ENCODE measurements at places on chromosomes 5 and 9. TPM values are rescaled to one million over a fixed set of nuclear protein-coding genes. Genes with fewer than 3 reads are reported as not detected.

FGFR4 gene
- total RNA-seq = 0.90 TPM

RETREG1 gene
- total RNA-seq = not detected

- peaks cover 18% of the 10 kb centered on the region for H3K4me1 ChIP-seq
- no peaks in the 10 kb centered on the region for H3K36me3 ChIP-seq
- no peak overlapping the region for H3K27ac ChIP-seq
Measured at GRCh38 chr5:140128376-140128775, 2.6 kb downstream of the IGIP start.

- DNase-seq = no peak
- no peaks in the 10 kb centered on the region for H3K36me3 ChIP-seq
- H3K4me3 ChIP-seq = no peak overlapping the region
- H3K27me3 ChIP-seq = peaks cover 5% of the 10 kb centered on the region
- H3K27ac ChIP-seq = no peak overlapping the region
- no peaks in the 10 kb centered on the region for H3K4me1 ChIP-seq
Measured at GRCh38 chr5:79794347-79794746, 104.7 kb downstream of the CMYA5 start.

GRCh38 chr9:78122631-78123030 lies 91.0 kb upstream of the GNAQ start:
- no peaks in the 10 kb centered on the region for H3K36me3 ChIP-seq
- no peak overlapping the region for H3K27ac ChIP-seq
- no peak overlapping the region for H3K4me3 ChIP-seq
- peaks cover 9% of the 10 kb centered on the region for H3K27me3 ChIP-seq
- no peaks in the 10 kb centered on the region for H3K4me1 ChIP-seq

ATP6V1G1 gene
- 80.3 TPM for total RNA-seq

- no peaks in the 10 kb centered on the region for H3K36me3 ChIP-seq
- peak; percentile 72 for DNase-seq
- no peak overlapping the region for H3K27ac ChIP-seq
- no peaks in the 10 kb centered on the region for H3K27me3 ChIP-seq
- no peak overlapping the region for H3K4me3 ChIP-seq
- H3K4me1 ChIP-seq = no peaks in the 10 kb centered on the region
Measured at GRCh38 chr9:76810377-76810957, 46.2 kb downstream of the PCA3 start.

GRCh38 chr9:68779558-68780379 lies 74.7 kb downstream of the PIP5K1B start:
- peak overlapping the region; percentile 92 for H3K4me3 ChIP-seq
- peak; percentile 92 for DNase-seq
- no peaks in the 10 kb centered on the region for H3K27me3 ChIP-seq
- no peaks in the 10 kb centered on the region for H3K36me3 ChIP-seq

DNA sequence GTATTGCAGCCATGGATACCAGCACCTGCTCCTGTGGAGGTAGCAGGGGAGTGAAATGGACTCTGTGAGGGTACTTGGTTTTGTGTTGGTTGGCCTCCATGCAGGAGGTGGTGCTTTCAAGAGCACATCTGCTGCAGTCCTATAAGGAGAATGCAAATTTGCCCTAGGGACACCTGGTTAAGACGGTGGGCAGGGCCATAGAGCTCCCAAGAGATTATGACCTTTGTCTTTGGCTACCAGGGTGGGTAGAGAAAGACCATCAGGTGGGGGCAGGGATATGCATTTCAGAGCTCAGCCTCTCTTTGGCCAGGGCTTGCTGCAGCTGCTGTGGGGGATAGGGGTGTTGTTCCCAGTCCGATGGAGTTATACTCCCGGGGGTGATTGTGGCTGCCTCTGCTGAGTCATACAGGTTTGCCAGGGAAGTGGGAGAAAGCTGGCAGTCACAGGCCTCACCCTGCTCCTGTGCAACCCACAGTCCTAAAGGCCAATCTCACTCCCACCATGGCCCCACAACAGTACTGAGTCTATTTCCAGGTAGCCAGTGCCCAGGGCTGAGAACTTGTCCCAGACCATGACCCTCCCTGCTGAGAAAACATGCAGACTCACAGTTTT lies 14.0 kb upstream of the PDLIM4 start:
- no peaks in the 10 kb centered on the region for H3K27me3 ChIP-seq
- H3K4me1 ChIP-seq = no peaks in the 10 kb centered on the region
- H3K27ac ChIP-seq = no peak overlapping the region
- DNase-seq = no peak

DNA sequence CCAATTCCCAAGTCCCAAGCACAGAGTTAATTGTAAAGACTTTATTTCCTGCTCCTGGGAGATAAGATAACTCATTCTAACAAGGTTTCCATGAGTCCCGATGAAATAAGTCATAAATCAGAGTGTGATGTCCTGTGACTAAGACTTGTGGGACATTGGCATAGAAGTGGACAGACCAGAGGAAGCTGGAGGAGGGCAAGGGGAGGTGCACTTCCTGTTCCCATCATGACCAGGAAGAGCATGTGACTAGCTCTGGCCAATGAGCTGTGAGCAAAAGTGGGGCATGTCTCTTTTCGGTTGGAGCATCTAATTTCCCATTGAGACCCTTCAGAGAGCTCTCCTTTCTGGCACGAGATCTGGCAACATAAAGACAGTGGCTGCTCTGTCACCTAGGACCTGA lies 100.4 kb downstream of the ZNF354C start:
- H3K27me3 ChIP-seq = no peaks in the 10 kb centered on the region
- H3K4me3 ChIP-seq = no peak overlapping the region
- peak; percentile 19 for DNase-seq
- H3K27ac ChIP-seq = no peak overlapping the region

- DNase-seq = peak; percentile 20
- peaks cover 12% of the 10 kb centered on the region for H3K36me3 ChIP-seq
- peak overlapping the region; percentile 1 for H3K27ac ChIP-seq
- H3K4me1 ChIP-seq = peaks cover 5% of the 10 kb centered on the region
Measured at GRCh38 chr9:135480071-135480939, 723 bp downstream of the PPP1R26 start.

DNA sequence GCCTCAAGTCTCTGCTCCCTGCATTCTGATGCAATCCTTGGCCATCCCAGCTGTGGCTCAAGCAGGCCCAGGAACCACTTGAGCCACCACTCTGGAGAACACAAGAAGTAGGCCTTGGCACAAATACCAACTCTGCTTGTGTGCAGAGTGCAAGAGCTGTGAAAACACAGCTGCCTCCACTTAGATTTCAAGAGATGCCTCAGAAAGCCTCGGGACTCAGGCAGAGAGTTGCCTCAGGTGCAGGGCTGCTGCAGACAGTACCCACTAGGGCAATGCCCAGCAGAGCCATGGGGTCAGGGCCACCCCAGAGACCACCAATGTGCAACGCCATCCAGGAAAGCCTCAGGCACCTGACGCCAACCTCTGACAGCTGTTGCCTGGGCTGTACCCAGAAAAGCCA lies 82.4 kb downstream of the FREM1 start:
- H3K4me3 ChIP-seq = no peak overlapping the region
- H3K27me3 ChIP-seq = no peaks in the 10 kb centered on the region
- no peak overlapping the region for H3K27ac ChIP-seq

DNA sequence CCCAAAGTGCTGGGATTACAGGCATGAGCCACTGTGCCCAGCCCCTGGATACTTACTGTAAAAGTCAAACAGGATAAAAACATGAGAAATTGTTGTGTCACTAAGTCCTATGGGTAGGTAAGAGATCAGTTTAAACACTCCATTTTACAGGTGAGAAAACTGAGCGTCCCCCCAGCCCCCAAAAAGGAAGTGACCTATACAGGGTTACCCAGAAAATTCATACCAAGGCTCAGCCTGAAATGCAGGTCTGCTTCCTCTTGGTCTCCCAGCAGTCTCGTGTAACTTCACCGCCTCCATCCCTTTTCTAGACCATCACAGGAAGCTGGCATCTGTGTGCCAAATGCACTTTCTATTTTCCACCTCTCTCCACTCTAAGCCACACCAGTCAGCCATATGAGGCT lies 57.2 kb downstream of the TMOD1 start:
- no peaks in the 10 kb centered on the region for H3K36me3 ChIP-seq
- H3K4me1 ChIP-seq = no peaks in the 10 kb centered on the region
- peaks cover 2% of the 10 kb centered on the region for H3K27me3 ChIP-seq

GRCh38 chr9:78439866-78440830 lies 143.2 kb downstream of the PSAT1 start:
- H3K4me3 ChIP-seq = no peak overlapping the region
- no peaks in the 10 kb centered on the region for H3K36me3 ChIP-seq
- H3K4me1 ChIP-seq = no peaks in the 10 kb centered on the region
- peaks cover 12% of the 10 kb centered on the region for H3K27me3 ChIP-seq
- H3K27ac ChIP-seq = no peak overlapping the region
- no peak for DNase-seq

DNA sequence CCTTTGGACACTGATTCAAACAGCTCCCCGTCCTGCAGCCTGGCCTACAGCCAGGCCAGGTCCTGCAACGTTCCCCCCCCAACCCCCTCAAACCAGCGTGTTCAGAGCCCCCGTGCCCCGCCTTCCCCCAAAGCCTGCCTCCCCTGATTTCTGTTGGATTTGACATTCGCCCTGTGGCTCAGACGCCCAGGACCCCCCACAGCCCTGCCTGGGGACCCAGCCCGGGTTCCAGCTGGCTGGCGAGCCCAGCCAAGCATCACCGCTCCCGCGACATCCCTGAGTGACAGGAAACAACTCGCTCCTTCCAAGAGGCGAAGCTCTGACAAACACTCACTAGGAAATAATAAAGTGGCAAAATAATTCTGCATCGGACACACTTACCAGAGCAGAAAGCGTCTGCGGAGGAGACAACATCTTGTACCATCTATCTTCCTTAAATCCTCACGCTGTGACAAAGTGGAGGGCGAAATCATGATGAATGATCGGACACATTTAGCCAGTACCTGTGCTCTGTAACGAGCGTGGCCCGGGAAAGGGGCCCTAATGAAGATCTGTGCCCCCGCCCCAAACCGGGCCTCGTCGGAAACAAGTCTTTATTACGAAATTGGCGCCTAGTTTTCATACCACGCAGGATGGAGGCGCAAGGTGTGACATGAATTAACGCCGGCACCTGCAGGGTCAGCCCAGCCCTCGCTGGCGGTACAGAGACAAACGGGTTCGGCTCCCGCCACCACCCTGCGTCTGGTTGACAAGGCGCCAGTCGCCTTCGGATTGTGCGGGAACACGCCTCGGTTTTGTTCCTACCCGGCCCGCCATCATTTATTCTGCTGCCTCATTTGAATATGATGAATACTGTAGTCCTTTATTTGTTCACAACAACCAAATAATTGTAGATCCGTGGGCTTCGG lies 91.0 kb upstream of the MVB12B start:
- H3K36me3 ChIP-seq = no peaks in the 10 kb centered on the region
- no peak overlapping the region for H3K27ac ChIP-seq
- H3K4me3 ChIP-seq = no peak overlapping the region
- H3K4me1 ChIP-seq = no peaks in the 10 kb centered on the region
- peaks cover 19% of the 10 kb centered on the region for H3K27me3 ChIP-seq

DNA sequence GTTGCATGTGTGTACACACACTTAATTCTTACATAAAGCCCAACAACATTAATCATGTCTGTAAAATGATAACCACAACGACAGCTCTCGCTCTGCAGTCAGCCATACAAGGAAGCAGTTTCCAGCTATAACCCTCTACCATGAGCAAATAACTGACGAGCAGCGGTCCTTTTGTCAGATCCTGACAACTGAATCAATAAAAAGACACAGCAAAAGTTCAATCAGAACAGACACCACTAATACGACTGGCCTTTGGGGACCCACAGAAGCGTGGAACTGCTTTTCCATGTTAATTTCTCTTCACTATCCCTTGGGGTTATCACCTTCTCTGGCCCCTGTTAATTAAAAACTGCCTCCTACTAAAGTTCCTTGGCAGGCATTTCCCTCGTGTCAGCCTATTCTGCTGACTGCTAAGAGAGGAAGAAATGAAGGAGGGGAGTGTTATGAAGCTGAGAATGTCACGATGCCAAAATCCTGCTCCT lies 722.8 kb upstream of the GRAMD2B start:
- no peak overlapping the region for H3K4me3 ChIP-seq
- no peak for DNase-seq
- H3K27ac ChIP-seq = no peak overlapping the region

GRCh38 chr5:14436801-14437542 lies 144.6 kb upstream of the OTULINL start:
- H3K4me3 ChIP-seq = no peak overlapping the region
- DNase-seq = no peak
- H3K36me3 ChIP-seq = peaks cover 43% of the 10 kb centered on the region
- peaks cover 41% of the 10 kb centered on the region for H3K4me1 ChIP-seq

GRCh38 chr5:82167372-82167935 lies 110.7 kb downstream of the RPS23 start:
- peak; percentile 39 for DNase-seq
- no peak overlapping the region for H3K27ac ChIP-seq
- no peak overlapping the region for H3K4me3 ChIP-seq
- no peaks in the 10 kb centered on the region for H3K27me3 ChIP-seq

DNA sequence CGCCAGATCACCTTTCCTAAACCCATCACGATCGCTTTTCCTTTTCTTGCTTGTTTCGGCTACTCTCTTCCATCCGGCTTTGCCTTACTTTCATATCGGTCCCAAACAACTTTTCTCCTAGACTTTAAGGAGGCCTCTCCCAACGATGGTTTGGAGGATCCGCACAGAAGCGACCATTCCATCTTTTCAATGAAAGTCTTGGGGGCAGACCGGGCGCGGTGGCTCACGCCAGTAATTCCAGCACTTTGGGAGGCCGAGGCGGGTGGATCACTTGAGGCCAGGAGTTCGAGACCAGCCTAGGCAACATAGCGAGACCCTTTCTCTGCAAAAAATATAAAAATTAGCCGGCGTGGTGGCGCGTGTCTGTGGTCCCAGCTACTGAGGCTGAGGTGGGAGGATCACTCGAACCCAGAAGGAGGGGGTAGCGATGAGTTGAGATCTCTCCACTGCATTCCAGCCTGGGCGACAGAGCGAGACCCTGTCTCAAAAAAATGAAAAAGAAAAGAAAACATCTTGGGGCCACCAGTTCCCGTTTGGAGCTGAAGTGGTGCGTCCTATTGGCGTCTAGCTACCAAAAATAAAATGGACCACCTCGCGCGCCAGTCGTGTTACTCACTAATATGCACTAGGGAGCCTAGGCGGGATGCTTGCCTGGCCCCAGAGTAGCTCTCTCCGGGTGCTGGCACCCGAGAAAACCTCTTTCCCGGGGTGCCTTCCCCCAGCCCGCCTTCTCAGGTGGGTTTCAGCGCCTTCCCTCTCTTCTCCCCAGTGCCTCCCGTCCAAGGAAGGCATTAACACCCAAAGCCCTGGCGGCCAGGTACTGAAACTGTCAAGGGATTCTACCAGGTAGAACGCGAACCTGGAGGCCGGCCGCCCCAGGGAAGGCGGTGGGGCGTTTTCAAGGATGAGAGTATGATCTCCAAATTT lies 800 bp upstream of the AP3B1 start:
- no peaks in the 10 kb centered on the region for H3K27me3 ChIP-seq
- peaks cover 3% of the 10 kb centered on the region for H3K4me1 ChIP-seq
- no peak for DNase-seq
- peak overlapping the region; percentile 86 for H3K4me3 ChIP-seq

All from IMR-90 (cell line).